ENCODE measurements at places on chromosomes 11 and 22.

- no peak for DNase-seq
Measured at GRCh38 chr11:117997823-117998579, 11.8 kb downstream of the IL10RA start.

- DNase-seq: no peak
Measured at GRCh38 chr22:45602004-45602733, 69.5 kb upstream of the ATXN10 start.

DNA sequence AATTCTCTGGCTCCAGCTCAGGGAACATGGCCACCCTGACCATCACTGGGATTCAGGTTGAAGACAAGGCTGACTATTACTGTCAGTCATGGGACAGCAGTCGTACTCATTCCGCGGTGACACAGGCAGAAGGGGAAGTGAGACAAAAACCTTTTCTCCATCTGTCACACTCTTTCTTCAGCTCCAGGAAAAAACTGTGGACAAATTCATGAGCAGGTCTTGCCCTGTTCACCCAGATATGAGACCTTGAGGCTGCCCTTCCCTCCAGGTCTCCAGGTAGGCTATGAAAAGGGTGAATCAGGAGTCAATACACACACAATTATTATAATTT, 39.4 kb upstream of the GGTLC2 start:
- no peak for DNase-seq

DNA sequence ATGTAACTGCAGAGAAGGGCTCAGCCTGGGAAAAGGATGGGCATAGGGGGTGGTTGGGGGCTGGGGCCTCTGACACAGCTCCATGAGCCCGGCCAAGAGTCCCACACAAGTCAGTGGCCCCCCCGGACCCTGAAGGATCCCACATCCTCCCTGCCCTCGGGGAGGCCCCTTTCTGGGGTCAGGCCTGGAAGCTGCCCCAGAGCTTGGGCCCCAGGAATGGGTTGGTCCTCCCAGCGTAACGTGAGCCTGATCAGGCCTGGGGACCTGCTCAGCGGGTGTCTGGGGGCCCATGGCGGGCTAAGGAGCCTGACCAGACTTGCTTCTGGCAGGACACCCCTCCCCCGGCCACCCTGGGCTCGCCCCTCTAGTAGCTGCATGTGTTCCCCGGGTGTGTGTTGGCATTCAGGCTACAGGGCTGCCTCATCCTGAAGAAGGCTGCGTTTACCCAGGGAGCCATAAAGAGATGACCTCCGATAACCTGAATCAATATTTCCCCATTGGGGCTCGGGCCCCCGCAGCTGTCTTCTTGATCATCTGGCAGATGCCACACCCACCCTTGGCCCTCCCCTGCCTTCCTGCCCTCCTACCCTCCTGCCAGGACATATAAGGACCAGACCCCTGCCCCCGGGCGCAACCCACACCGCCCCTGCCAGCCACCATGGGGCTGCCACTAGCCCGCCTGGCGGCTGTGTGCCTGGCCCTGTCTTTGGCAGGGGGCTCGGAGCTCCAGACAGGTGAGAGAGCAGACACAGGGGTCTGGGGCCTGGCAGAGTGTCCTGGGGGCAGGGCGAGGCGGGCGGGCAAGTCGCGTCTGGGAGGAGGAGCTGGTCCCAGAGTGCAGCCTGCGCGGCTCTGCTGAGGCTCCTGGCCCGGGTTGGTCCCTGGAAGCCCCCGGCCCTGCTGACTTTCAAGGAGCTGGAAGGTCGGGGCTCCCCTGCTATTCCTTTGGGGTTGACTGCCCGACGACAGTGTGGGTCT, at the start of gene MUC2:
Gene MUC2, plus strand, starts transcription at position 631 of the 978 bp plus-strand sequence.
- DNase-seq: no peak

- no peak for DNase-seq
Measured at GRCh38 chr22:36573815-36574363, 44.9 kb upstream of the EIF3D start.

DNA sequence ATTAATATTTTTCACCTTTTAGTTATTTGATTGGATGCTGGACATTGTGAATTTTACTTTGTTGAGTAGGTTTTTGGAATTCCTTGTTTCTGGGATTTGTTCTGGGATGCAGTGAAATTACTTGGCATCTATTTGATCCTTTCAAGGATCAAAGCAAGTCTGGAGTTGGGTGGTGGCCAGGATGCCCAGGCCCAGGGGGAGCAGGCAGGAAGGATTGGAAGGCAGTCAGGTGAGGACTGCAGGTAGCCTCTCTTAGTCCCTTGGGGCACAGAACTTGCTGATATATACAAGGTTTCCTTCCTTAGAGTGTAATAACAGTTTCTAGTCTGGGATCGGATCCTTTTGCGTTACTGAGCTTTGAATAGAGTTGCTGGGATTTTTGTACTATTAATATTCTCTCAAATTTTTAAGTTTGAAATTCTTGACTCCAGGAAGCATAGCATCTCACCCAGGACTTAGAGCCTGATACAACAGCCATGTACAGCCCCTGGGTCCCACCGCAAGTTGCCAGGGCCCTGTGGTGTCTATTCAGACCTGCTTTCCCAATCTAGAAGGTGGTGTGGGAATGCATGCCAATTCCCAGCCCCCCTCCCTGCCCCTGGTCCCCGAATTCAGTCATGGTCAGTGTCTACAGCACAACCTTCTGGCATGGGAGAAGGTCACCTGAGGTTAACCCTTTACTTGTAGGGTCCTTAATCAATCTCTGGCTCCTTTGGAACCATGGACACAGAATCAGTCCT, 6.1 kb downstream of the ZNF74 start:
- no peak for DNase-seq

DNA sequence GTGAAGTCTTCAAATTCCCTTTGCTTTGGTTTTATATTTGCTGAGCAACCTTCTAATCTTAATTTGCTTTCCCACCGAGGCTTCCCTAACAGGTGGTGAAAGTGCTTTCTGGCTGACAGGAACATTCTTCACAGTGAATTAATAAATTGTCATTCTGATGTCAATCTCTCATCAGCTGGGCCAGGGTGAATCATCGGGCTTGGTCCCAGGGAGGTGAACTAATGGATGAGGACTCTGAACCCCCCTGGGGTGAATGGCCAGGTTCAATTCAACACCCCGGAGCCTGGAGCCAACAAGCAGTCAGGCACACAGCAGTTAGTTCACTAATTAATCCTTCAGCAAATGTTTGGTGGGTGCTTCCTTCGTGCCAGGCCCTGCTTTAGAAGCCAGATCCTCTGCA, 155.4 kb upstream of the PDGFD start:
- DNase-seq: no peak

- DNase-seq: no peak
Measured at GRCh38 chr11:106424111-106424510, 346.6 kb downstream of the AASDHPPT start.

DNA sequence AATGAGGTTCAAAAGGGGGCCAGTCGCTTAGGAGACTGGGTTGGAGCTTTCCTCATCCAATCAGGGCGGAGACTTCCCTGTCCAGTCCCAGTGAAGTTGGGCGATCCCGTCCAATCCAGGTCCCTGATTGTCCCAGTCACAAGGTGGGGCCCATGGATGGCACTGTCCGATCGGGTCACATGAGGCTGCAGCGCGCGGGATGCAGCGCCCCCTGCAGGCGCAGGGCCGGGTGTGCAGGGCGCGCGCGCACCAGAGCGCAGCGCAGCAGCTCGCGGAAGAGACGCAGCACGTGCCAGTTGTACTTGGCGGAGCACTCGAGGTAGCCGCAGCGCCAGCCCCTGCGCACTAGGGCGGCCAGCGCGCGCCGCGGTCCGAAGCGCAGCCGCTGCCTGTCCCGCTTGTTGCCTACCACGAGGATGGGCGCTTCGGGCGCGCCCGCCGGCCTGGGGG, 2.3 kb downstream of the RASL10A start:
- DNase-seq: no peak

DNA sequence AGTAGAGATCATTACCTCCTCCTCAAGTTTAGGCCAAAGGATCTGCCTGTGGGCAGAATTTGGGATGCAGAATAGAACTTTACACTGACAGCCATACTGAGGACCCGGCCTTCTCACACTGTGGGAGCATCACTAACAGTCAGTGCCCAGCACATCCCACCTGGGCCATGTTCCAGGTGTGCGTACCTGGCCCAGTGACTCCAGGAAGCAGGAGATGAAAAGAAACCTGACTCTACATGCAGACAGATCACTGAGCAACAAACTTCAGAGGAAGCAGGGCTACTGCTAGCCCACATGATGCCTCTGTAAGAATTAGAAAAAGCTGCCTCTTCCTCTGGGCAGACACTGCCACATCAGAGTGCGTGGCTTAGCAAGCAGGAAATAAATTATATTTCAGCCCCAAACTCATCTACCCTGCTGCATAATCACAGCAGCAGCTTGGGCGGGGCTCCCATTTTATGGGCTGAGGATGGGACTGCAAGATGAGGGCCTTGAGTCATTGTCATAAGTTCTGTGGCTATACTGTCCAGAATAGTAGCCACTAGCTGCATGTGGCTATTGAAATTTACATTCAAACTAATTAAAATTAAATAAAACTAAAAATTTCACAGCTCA, 6.0 kb upstream of the LMO2 start:
- no peak for DNase-seq

GRCh38 chr11:94302776-94303175, 1.6 kb upstream of the IZUMO1R start:
- no peak for DNase-seq

GRCh38 chr11:130454491-130455252, 6.2 kb downstream of the ADAMTS15 start:
- no peak for DNase-seq

GRCh38 chr11:33162831-33163230, 1.6 kb upstream of the CSTF3 start:
- DNase-seq: no peak

DNA sequence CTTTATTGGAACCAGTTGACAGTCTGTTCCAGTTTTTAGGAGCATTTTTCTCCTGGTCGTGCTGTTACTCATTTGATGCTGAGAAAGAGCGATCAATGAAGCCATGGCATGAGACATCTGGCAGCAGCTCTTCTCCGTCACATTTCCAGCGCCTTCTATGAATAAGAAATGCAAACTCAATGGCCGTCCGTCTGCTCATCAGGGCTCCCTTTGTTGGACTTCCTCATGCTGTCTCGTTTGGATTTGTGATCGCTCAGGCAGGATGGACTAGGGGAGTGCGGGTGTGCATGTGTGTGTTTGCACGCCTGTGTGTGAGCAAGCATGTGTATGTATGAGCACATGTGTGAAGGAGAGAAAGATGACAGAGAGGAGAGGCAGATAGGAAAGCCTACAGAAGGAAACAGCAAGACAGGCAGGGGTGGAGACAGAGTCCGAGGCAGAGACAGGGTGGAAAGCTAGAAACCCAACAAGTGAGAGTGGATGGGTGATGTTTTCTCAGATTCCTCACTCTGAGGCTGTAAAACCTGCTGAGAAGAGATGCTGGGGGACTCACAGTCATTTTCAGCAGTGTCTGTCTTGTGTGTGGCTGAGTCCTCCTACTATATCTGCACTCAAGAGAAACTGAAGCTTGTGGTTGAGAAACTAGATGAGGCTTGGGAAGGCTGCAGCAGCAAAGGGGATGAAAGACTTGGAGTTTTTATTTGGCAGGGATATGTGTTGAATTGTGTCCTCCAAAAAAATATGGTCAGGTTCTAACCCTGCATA, 56.0 kb upstream of the CLMP start:
- no peak for DNase-seq

DNA sequence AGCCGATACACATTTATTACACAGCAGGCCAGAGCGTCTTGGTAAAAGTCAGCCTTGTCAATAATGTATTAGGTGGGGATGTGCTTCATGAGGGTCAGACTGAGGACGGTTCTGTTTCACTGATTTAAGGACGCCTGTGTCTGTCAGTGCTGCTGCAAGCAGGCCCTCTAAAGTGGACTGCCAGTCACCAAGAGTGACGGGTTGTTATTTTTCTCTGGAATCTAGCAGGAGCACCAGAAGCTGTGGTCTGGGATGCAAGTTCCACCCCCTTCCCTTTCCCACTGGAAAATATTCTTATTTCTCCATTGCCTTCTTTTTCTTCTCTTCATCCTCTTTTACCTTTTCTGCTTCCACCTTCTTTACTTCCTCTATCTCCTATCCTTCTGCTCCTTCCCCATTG, 191.2 kb upstream of the NCAM1 start:
- no peak for DNase-seq

GRCh38 chr11:105718641-105719040, 108.8 kb downstream of the GRIA4 start:
- DNase-seq: no peak

- DNase-seq: no peak
Measured at GRCh38 chr11:132349811-132350733, 979.7 kb downstream of the NTM start.

DNA sequence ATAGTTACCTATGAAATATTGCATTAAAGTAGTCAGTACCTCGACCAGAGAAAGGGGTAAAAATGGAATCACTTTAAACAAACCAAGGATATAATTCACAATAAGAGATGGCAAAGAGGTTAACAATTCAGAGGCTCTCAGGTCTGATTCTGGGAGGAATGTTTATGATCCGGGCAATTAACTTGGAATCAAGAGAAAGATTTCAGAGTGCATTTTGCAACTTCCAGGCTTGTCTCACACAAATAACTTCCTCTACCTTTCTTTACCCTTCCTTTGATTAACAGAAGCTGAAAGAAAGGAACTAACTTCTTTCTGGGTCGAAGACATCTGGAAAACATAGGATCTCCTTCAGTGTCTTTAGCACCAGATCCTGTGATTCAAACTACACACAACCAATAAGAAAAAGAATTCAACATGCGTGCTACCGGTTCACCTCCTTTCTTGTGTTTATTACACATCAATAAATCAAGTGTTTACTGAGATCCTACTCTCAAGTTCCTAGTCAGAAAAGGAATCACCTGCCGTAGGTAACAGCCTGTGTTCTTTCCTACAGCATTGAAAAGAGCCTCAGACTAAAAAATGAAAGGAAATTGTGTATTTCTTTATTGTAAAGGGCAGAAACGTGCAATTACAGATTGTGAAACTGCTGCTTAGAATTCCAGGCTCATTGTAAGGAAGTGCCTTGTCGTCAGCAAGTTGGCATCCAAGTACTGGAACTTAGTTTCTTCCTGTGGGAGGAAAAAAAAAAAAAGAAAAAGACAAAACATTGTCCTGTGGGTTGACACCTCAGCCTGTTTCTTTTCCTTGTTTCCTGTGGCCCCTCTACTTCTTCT, 29.5 kb downstream of the CARD18 start:
- no peak for DNase-seq

DNA sequence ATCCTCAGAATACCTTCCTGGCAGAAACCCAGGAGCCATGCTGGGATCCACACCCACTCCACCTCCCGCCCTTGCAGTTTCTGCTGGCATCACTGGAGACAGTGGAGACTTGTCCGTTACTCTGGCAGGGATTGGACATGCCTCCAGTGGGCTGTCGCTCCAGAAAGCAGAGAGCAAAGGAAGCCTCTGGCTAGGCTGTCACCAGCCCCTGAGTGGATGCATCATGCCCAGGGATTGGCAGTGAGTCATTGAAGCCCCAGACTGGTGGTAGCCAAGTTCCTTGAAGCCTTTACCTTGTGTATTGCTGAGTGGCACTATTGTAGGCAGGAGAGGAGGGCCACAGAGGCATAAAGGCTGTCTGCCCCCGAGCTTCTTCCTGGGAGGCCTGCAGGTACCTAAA, 34.8 kb upstream of the E2F8 start:
- no peak for DNase-seq

GRCh38 chr11:44539971-44540370, 25.5 kb upstream of the CD82 start:
- DNase-seq: no peak

All from NCI-H1694 treated with DMSO at 0.1 percent for 48 hours (cell line).